Breast epithelium (tissue), 4 donors: ENCODE measurements at places on chromosomes 7 and 10. TPM values are rescaled to one million over a fixed set of nuclear protein-coding genes. Genes with fewer than 3 reads are reported as not detected.

GRCh38 chr10:87734987-87735827 is 75.5 kb downstream of the PAPSS2 start:
- no peak for DNase-seq

DNA sequence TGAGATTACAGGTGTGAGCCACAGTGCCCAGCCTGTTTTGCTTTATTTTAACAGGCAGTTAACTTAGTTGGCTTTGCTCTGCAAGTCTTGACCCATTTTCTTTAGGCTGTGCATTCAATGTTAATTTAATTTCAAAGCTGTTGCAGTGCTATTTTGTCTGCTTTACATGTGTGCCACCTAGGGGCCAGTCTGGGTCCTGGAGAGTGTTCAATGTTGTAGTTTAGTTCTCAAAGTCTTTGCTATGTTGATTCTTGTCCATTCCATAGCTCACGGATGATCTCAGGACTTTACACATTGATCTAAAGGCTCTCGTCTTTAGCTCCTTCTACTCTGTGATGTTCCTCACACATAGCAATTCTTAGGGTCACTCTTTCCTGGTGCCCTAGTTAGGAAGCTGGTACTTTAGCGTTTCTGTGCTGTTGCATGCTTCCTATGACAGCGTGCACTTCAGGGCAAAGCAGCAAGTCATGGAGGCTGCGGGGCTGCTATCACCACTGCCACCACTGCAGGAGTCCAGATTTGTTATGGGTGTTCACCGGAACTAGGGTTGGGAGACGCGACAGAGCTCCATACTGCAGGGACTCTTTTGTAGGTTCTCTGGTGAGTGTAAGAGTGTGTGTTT is 16.4 kb upstream of the ABCA13 start:
- no peak for DNase-seq

The AQP1 gene
- 177 TPM for total RNA-seq

- DNase-seq: no peak
These were observed 39.8 kb upstream of the CDK13 start for GRCh38 chr7:39910108-39910869.

GRCh38 chr10:14377591-14378175 is 47.0 kb upstream of the FRMD4A start:
- DNase-seq: no peak

DNA sequence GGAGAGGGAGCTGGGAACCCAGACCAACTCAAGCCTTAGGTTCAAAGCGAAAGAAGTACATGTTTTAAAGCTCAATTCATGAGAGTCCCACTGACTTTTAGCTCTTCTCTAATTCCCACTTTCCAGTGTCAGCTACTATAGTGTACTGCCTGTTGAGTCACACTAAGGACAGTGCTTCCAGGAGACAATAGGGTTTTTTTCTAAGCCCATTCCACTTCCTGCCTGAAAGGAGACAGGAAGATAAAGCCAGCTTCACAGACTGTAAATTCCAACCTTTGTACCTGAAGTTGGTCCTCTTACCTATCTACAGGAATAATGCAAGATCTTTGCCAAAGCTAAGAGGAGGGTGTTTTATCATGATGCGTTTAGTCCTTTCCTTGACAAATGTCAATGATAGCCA is 4.4 kb downstream of the MSRB2 start:
- DNase-seq: no peak

DNA sequence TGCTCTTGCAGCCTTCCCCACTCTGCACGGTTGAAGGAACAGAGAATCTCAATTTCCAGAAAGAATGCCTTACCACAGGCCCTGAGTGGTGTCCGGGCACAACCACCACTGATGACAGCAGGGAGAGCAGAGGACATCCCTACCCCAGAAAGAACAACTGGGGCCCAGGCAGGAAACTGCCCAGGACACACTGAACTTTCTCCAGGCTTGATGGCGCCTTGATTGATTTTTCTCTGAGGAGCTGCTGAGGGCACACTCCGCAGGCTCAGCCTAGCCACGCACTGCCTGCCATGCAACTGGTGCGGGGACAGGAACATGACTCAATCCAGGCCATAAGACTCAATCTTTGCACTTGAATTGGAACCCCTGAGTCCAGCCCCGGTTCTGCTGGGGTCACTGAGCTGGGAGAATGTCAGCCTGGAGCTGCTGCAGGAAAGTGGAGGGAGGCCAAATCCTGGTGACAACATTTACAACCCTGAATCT is 5.9 kb downstream of the AKR1B1 start:
- no peak for DNase-seq

DNA sequence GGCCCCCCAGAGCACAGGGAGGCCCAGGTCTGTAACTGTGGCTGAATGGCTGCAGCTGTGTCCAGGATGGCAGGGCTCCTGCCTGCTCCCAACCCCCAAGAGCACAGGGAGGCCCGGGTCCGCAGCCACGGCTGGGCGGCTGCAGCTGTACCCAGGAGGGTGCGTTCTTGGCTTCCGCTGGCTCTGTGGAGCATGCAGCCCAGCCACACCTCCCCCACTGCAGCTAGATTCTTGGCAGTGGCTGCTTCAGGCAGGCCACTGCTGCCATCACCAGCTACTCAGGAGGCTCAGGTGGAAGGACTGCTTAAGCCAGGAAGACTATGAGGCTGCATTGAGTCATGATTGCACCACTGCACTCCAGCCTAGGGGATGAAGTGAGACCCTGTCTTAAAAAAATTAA is 27.9 kb downstream of the C7orf25 start:
- DNase-seq: no peak
